Endothelial cell of umbilical vein (primary cell): ENCODE measurements at places on chromosomes 1 and 21.

GRCh38 chr1:185250063-185250462 is 67.0 kb downstream of the IVNS1ABP start:
- no peak for DNase-seq

DNA sequence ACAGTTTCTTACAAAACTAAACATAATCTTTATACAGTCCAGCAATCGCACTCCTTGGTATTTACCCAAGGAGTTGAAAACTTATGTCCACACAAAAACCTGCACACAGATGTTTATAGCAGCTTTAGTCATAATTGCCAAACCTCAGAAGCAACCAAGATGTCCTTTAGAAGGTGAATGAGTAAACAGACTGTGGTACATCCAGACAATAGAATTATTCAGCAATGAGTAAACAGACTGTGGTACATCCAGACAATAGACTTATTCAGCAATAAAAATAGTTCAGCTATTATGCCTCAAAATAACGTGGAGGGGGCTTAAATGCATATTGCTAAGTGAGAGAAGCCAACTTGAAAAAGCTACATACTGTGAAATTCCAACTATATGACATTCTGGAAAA is 87.0 kb upstream of the GALNT2 start:
- DNase-seq = no peak

GRCh38 chr1:7606096-7606495 is 165.0 kb upstream of the VAMP3 start:
- DNase-seq = no peak

GRCh38 chr1:65490231-65491009 is 70.0 kb downstream of the LEPR start:
- no peak for DNase-seq

GRCh38 chr1:166511761-166512160 is 327.5 kb upstream of the POGK start:
- no peak for DNase-seq

DNA sequence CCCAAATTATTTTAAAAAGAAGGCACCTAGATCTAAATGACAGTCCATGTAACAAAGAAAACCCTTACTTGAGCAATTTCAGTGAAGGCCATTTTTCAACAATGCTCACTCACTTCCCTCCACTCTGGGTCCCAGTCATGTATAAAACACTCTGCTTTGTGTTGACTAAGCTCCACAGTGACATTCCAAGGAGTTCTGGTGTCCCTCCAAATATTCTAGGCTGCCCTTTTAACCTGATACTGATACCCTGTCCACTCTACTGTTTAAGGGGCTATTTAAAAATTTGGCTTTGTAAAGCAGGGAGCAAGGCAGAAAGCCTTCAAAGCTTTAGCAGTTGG is 73.6 kb downstream of the GNG12 start:
- DNase-seq = no peak

DNA sequence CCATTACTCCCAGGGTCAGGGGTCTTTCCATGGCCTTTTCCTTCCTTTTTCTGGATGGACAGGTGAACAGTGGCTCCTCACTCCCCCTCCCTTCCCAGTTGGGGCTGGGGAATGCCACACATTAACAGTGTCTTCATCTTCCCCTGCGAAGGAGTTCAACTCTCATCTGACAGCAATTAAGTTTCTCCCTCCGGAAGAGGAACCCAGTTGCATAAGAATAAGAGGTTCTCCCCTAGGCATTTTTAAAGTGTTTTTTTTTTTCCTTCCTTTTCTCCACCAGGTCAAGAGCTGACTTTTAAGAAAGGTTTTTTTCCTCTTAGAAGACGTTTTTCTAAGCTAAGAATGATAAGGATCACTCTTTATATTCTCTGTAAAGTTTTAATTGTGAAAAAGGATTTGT is 42.3 kb upstream of the FASLG start:
- no peak for DNase-seq

GRCh38 chr21:31500071-31500470 is 156.0 kb upstream of the TIAM1 start:
- no peak for DNase-seq

- DNase-seq = no peak
These were observed 201.0 kb downstream of the HS2ST1 start for GRCh38 chr1:87115317-87115890.

DNA sequence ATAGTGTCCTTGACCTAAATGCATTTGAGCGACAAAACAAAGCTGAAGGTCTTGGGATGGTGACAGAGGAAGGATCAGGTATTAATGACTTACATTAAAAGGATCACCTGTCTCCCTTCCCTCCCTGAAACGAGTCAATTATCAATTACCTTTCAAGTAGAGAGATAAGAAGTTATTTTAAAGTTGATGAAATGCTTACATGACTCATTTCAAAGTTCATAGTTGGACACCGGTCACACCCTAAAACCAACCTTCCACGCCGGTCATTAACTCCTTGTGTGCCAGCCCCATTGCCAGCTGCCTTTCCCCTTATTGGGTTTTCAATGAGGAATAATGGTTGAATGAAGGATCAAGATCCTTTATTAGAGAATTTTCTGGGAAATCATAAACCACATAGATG is 129.8 kb downstream of the ZP4 start:
- no peak for DNase-seq

GRCh38 chr1:195768936-195769335 is 839.3 kb downstream of the KCNT2 start:
- no peak for DNase-seq

GRCh38 chr21:45248301-45248892 is 39.3 kb downstream of the POFUT2 start:
- no peak for DNase-seq
